ENCODE measurements at places on chromosomes 3 and 15.

GRCh38 chr15:49135342-49135857 is 20.0 kb downstream of the COPS2 start:
- no peak for DNase-seq

- DNase-seq: no peak
Observed at GRCh38 chr15:51735228-51736010, 2.0 kb downstream of the LYSMD2 start.

- no peak for DNase-seq
Observed at GRCh38 chr15:95709959-95710695, 620.4 kb upstream of the NR2F2 start.

GRCh38 chr15:56042982-56043980 is 49.9 kb upstream of the NEDD4 start:
- DNase-seq: no peak

DNA sequence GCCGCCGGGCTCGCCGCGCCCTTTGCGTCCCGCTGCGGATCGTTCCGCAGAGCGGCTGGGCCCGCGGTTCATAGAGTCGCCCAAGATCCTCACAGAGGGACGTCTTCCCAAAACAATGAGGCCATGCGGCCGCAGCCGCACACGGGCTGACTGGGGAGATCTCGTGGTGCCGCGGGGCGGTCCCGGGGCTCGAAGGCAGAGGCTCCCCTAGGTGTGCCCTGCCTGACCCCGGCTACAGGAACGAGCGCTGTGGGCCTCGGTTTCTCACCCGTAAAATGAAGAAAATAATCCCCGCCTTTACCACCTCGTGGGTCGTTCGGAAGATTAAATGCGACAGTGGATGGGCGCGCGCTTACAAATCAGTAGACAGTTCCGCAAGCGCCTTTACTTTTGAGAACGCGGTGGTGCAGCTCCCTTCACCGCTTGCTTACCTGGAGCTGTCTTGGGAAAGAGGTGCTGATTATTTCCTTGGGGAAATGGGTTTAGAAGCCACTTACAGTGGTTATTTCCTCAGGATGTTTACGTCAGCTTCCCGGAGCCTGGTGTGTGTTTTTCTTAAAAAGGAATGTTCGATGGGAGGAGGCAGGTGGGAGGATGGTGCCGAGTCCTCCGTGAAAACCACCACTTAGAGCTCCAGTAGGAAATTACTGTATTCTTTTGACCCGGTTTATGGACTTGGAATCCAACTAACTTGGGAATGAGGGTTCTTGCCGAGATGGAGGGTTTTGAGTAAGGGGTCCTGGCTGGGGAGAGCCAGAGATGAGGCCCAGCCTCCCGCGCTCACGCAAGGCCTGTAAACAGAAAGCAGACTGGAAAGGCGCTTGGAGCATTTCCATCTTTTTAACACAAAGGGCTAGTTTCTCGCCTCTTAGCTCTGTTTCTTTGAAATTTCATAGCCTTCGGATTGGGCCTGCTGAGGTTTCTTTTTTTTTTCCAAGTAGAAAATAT is 1.9 kb upstream of the MEX3B start:
- DNase-seq: no peak

DNA sequence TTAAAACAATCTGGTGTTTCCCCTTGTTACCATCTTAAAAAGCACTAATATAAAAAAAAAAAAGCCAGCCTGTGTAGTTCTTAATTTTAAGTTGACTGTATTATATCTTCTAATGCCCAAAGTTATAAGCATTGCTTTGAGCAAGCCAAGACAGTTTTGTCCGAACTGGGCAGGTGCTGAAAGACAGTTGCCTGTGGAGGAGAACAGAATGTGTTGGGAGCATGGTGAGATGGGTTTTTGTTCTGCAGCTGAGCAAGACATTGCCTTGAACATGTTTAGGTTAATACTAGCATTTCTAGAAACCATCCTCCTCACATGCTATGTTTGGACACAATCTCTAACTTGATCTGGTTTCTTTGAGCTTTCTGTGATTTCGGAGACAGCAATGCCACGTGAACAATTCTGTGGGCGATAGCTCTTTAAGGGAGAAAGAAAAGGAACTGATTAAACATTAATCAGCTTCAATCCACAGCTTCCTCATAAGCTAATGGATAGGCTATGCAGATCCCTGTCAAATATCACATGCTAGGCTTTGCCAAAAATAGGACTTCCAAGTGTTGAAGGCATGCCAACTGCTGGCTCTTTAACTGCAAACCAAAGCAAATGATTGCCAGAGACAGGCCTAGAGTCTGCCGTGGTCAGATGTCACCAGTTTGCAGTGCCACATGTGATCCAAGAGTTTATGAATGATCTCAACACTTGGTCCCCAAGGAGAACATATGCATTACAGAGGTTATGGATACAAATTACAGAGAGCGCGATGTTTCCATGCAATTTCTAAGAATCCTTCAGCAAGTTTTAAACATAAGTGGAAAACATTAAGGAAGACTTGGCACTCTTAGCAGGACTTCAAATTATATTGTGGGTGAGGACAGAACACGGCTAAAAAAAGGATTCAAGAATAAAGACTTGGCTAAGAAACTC is 428.1 kb downstream of the ROBO2 start:
- DNase-seq: no peak

- DNase-seq: no peak
Observed at GRCh38 chr15:86932456-86932855, 852.8 kb downstream of the AGBL1 start.

DNA sequence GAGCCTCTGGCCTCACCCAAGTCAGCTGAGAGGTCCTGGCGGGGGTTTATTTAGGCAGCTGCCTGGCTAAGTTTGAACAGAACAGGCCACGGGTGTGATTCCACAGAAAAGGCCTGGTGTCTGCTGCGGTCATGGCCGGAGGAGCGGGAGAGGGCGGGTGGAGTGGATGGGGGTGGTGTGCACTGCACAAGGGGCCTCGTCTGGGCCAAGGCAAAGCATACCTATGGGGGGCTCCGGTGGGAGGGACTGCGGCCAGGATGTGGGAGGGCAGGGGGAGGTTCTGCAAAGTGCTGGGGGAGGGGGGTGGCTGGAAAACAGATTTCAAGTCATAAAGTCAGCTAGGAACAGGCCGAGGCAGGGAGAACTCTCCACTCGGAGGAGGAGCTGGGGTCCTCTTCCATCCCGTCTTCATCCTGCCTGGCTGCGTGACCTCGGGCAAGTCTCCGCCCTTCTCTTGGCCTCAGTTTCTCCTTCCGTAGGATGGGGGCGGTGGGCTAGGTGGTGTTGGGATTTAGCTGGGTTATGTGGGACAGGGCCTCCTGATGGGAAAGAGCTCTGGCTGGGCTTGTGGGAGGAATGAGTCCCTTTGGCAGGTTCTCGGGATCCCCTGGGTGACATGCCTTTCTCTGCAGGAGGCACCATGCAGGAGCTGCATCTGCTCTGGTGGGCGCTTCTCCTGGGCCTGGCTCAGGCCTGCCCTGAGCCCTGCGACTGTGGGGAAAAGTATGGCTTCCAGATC is 878 bp downstream of the ISLR start:
- no peak for DNase-seq

DNA sequence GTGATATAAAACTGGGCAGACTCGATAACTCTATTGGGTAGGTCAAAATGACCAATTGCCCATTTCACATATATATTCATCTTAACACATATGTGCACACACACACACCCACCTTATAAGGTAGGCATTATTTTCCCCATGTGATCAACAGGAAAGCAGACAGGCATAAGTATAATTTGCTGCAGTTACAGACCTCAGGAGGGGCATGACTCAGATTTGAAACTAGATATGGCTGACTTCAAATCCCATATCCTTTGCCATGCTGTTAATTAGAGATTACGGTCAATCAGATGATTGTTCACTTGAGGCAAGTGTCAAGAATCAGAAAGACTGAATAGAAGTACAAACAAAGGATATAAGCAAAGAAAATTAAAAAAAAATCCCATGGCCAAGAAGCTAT is 910.6 kb downstream of the NTRK3 start:
- DNase-seq: no peak

GRCh38 chr15:58148633-58149445 is 10.7 kb downstream of the AQP9 start:
- no peak for DNase-seq

DNA sequence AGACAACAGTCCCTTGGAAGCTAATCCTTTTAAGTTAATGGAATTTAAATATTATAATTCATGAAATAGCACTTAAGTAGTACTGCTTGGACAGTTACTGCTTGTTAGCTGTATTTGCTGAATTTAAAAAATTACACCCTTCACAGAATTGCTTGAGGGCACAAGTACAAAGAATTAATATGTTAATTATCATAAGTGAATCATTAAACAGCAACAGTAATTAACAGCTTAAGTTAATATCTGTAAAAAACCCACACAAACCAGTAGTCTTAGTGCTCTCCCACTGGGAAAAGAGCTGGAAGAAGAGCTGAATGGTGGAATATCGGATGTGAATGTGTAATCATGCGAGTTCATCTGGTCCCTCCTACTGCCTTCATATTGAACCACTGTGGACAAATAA is 232.0 kb downstream of the CD47 start:
- no peak for DNase-seq

GRCh38 chr15:70613271-70613670 is 150.1 kb downstream of the UACA start:
- DNase-seq: no peak

DNA sequence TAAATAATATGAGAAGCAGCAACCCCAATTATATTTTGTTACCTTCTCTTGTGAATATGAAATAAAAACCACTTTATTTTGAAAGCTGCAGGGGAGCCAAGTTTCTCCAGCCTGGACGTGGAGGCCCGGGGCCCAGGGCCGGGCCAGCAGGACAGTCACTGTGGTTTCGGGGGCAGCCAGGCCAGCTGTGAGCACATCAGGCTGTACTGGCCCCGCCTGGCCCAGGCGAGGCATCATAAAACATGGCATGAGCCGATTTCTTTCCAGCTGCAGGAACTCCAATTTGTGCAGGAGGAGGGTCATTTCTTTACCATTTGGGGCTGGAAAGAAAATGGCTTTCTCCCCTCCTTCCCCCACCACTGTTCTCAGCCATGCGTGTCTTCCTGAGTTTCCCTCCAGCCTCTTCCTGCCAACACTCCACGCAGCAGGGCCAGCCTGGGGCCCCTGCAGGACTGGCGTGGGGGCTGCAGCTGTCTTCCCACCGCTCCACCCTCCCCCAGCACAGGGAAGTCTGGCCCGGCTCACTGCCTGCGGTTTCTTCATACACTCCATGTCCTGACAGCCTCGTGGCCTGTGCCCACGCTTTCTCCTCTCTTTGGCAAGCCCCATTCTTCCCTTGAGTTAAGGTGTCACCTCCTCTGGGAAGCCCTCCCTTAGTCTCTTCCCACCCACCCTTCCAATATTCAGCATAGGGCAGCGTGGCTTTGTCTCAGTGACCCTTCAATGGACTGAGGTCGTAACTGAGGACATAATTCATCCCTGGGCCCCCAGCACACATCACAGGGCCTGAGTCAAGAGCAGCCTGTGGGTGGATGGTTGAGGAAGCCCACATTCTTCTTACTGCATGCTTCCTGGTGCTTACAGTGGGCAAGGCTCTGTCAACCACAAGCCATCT is 135.8 kb downstream of the CHSY1 start:
- DNase-seq: no peak

DNA sequence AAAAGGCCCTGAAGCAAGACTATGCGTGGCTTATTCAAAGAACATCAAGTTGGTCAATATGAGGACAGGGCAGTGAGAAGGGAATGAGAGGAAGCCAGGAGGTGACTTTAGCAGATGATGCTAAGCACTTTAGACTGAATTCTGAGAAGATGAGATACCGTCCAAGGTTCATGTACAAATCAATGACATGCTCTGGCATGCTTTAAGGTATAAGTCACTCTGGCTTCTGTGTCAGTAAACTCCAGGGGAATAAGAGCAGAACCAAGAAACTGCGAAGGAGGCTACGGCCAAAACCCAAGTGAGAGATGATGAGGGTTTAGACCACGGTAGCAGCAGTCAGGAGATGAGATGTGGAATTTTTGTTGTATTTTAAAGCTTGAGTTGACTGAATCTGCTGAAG is 8.9 kb upstream of the CCDC50 start:
- DNase-seq: no peak

- DNase-seq: no peak
Observed at GRCh38 chr3:134941820-134942219, 146.8 kb downstream of the EPHB1 start.

- DNase-seq: peak; percentile 36
Observed at GRCh38 chr3:136818769-136819391, at the start of gene SLC35G2. Gene SLC35G2, plus strand, starts transcription at chr3:136819126. Its CDS starts 35,335 bp downstream, at chr3:136854461.

DNA sequence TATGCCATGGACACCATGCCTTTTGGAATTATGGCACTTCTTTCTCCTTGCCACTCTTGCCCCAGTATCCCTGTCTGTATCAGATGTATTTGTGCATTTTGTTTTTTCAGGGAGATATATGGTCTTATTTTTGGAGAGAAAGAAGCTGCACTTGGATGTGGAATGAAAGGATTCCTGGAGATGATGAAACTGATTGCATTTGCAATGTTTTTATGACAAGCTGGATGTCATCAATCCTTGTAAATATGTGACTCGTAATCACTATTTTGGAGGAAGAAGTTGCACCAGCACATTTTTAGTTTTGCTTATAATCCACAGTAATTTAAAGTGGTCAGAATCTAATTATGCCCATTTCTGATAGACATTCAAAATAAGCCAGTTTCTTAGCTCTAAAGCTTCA is 165.0 kb downstream of the NR1D2 start:
- no peak for DNase-seq

DNA sequence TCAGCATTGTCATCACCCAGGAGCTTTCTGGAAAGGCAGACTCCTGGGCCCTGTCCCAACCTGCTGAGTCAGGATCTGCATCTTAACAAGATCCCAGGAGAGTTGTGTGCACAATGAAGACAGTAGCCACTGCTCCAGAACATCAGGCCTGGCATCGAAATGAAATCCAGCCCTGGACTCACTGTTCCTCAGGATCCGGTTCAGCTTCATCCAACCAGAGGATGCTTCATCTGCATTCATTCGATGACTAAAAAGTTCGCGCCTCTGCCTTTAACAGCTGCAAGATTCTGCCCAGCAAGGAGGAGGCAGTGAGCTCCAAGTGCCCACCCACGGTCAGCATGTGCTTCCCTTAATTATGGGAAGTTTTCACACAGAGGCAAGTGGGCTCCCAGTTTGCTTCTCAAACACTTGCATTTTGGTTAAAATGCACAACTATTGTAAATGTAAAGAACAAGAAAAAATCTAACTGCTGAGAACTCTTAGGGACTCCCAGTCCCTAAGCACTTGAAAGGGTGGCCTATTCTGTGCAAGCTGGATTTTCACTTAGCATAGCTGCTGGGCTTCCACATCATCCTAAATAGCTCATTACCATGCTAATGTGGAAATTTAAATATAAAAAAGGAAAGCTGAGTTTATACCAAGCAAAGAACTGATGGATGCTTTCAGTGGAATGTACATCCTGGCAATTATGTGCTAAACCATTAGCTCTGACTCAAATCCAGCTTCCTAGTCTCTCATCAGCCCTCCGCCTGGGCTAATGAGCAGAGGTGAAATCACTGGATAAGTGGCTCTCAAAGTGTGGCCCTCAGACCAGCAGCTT is 25.5 kb upstream of the ESYT3 start:
- DNase-seq: no peak

- DNase-seq: no peak
Observed at GRCh38 chr3:131329774-131330173, 51.8 kb upstream of the NUDT16 start.

Data from HuH-7 (cell line).